ENCODE measurements at places on chromosomes 1 and 21.

DNA sequence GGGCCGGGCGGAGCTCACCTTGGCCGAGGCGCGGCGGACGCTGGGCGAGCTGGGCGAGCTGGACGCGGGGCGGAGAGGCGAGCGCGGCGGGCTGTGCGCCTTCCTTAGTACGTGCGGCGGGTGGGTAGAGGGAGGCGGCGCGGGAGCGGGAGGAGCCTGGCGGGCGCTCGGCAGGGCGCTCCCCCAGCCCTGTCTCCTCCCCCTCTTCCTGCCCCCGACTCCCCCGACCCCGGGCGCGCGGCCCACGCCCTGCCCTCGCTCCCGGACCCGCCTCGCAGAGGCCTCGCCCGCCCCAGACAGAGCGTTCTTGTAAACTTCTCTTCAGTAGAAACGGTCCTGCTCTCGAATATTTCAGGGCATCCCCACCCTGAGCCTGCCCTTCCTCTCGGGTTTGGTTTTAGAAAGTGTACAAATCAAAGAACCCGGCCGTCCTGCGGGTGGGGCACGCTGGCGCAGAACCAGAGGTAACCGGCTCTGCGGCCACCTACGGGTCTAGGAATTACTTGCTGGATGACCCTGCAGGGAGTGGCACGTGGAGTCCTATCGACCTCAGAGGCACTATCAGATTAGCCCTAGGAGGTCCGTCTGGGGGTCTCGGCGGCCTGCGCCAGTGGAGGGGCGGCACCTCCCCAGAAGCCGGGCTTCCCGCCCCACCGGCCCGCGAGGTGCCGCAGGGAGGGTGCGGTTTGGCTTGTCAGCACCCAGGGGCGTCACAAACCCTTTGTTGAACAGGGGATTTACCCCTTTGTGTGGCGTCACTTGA lies at the start of gene S100A10:
Gene S100A10 (minus strand): TSS at position 126 of the 763 bp plus-strand sequence. CDS start 7,629 bp downstream, outside the sequence.
- DNase-seq = peak; percentile 86

- DNase-seq = no peak
These were observed 2.7 kb downstream of the WDTC1 start for GRCh38 chr1:27237112-27237511.

- DNase-seq = peak; percentile 99
These were observed at the start of gene PLPP3 for GRCh38 chr1:56578963-56579875. Gene PLPP3, minus strand, starts transcription at chr1:56579563. Its CDS starts 547 bp downstream, at chr1:56579016.

- no peak for DNase-seq
These were observed 16.6 kb upstream of the FCAMR start for GRCh38 chr1:206986885-206987284.

DNA sequence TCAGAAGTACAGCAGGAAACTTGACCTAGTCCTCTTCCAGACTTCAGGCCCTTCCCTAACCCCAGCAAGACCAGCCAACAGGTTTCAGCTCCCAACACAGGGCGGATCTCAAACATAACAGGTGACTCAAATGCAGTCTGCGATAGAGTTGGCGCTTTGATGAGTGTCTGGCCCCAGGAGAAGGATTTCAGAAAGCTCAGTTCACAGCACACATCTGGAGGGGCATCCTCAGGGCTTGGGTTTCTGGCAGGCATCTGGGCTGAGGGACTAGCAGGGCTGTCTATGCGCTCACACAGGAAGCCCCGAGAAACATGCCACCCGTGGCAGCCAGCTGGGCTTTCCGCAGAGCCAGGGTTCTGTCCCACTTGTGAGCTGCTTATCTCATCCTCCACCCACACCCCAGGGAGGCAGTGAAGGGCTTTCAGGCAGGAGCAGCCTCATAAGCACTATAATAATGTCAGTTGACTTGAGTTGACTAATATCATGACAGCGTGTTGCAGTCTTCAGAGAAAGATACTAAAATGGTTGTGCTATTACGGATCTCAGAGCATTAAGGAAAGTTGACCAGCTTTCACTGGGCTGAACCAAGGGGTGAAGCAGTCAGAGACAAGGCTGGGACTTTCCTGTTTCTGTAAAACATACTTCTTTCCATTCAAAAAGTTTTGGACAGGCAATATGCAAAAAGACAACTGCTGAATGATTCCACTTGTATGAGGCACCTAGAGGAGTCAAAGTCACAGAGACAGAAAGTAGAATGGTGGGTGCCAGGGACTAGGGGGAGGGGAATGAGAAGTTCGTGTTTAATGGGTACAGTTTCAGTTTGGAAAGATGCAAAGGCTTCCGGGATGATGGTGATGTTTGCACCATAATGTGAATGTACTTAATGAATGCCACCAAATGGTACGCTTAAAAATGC lies 233.0 kb upstream of the IRF2BP2 start:
- DNase-seq = peak; percentile 21

- DNase-seq = no peak
These were observed 702 bp upstream of the MAPKAPK2 start for GRCh38 chr1:206684003-206684402.

GRCh38 chr21:36551731-36552433 lies 72.0 kb upstream of the CLDN14 start:
- DNase-seq = peak; percentile 94

DNA sequence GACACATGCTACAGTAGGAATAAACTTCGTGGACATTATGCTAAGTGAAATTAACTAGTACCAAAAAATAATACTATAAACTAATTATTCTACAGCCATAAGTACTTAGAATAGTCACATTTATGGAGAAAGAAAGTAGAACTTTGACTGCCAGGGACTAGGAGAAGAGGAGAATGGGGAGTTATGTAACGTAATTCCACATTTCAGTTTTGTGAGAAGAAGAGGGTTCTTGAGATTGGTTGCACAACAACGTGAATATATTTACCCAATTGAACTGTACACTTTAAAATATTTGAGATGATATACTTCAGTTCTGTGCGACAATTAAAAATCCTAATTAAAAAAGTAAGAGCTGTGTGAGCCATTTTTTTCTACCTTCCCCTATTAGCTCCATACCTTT lies 1412.9 kb downstream of the PLA2G4A start:
- DNase-seq = no peak

DNA sequence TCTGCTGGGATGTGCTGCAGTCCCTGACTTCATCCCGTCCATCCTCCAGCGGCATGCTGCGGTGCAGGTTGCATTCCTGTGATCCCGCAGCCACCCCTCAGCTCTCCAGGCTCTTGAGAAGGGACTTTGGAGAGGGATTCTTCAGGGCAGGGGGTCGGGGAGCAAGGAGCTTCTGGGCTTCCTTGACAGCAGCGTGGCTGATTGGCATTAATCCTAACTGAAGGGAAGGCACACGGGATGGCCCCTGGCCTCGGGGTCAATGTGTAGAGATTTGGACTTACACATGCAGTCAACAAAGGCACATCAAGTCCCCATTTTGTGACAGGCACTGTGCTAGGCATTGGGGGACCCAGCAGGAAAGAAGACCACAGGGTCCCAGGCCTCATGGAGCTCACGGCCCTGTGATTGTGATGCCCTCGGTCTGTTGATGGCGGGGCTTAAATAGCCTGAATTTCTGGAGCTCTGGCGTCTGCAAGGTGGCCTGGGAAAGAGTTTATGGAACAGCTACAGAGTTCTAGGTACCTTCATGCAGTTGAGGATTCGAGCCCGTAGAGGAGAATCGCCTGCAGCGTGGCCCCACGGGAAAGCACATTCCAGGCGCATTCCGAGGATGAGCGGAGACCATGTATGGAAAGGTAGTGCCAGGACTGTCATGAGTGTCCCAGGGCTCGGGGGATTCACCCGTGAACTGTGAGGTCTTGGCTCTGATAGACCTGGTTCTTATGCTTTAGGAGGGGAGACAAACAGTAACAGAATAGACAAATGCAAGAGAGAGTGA lies 20.1 kb downstream of the PSEN2 start:
- DNase-seq = no peak

All from AG10803 (cell line).